ENCODE measurements at places on chromosomes 2 and 18.
A peak's percentile ranks its signal among the peaks of the same experiment; 100 is the strongest.

- DNase-seq: no peak
These were observed 117.5 kb upstream of the CRIM1 start for GRCh38 chr2:36238106-36238505.

GRCh38 chr2:61045999-61046398 lies 19.7 kb upstream of the SANBR start:
- no peak for DNase-seq

DNA sequence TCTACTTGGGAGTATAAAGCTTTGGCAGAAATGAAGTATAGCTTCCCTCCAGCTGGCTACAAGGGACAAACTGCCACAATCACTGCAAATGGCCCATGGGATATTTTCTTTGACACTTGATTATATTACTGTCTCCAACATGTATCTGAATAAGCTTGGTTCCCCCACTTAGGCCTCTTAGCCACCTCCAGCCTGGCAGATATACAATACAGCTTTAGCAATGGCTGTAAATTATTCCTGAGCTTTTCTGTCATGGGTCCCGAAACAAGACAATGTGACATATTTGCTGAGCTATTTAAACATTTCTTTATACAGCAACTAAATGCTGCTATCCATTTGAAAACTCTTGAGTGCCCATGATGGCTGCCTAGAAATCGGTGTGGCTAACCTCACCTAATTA lies 406.2 kb downstream of the SUCLG1 start:
- no peak for DNase-seq

DNA sequence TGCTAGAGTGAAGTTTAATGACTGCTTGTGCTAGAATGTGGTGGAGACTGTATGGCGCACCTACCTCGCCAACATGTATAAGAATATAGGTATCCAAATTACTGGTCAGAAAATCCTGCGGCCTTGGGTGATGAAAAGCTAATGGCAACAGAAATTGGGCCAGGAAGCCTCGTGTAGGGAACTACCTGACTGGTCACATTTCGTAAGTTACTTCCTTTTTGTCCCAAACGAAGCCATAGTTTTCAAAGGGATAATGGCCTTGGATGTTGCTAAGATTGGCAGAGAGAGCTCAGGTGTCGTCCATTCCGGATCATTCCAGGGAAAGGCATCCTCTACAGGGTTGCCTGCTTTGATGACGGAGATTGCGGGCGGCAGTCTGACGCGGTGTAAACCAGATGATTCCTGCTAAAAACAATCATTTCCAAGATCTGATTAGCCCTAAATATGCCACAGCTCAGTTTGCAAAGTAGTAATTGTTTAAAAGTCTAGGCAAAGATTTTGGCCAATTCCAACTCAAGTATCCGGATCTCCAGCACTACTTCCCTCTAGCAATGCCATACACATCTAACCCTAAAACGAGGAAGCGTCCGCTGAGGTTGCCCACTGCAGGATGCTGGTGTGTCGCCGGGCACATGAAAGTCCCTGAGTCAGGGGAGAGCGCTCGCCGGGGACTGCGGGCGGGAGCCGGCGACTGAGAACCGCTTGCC lies 708 bp upstream of the MALT1 start:
- no peak for DNase-seq

DNA sequence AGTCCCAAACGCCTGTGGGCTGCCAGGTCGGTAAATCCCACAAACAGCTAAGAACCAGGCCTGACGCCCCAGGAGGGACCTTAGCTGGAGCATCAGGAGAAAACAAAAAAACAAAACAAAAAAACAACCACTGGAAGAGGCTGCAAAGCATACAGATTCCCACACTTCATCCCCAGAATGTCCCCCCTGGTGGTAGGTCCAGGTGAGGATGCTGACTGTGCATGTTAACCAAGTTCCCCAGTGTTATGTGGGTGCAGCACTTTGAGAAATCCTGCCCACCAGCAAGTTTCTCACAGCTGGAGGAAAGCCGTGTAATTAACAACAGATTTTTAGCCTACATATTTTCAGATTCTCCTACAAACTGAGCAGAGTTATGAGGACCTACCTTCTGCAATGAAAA lies 15.1 kb downstream of the ST3GAL5 start:
- DNase-seq: no peak

DNA sequence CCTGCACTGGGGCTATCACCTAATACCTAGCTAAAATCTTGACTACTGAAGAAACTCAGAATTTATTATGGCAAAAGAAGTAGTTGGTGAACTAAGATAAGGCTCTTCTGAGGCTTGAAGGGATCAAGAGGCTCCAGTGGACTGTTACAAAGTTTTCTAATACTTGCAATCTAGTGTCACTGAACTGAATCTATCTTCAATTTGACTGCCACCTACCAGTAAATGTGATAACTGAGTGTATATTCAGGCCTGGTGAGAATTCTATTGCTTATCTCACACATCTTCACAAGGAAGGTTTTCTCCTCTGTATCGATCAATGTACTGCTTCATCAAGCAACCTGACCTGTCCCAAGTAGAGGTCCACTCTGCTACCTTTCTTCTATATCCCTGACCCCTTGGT lies 40.8 kb downstream of the DARS1 start:
- DNase-seq: no peak

GRCh38 chr2:64404743-64405142 lies 49.2 kb upstream of the LGALSL start:
- DNase-seq: no peak

GRCh38 chr2:168320267-168320666 lies 72.9 kb upstream of the STK39 start:
- no peak for DNase-seq

DNA sequence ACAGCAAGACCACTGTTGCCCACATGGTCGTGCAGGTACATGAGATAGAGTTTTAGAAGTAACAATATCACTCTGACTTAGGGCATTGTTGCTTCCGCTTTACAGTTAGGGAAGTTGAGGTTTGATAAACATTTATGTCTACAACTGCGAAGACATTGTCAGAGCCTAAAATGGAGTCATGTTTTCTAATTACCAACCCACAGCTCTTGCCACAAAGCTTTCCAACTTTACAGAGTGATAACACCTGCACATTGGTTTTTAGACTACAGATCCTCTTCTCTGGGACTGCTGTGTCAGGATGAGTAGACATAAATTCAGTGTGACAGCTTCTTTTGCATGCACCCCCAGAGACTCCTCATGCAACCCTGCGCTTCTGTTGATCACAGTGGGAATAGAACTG lies 119.0 kb downstream of the FEZ2 start:
- DNase-seq: no peak

GRCh38 chr18:36058674-36059073 lies 8.7 kb downstream of the RPRD1A start:
- no peak for DNase-seq

GRCh38 chr2:235347691-235348090 lies 146.2 kb upstream of the AGAP1 start:
- no peak for DNase-seq

DNA sequence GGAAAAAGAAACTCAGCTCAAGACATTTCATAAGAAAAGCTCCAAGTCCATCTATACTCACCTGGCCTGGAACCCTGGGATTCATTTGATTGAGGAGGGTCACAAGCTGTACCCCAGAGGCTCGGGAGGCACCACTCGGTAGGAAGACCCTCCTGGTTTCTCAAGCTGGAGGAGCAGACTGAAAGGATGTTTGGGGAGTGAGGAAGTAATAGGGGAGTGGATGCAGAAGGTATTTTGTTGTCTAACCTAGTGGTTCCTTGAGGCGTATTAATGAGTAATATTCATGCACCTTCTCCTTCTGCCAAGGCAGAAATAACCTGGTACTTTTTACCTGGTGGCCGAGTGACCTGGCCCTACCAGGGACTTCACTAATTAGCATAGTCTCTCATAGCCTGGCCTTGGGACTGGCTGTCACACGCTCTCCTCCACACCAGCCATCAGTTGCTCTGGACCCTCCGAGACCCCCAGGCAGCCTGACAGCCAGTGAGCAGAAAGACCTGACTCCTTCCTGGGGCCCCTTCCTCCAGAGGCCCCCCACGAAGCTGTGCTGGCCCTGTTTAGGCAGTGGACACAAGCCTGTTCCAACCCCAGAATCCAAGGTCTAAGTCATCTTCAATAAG lies 161.4 kb downstream of the BCL2 start:
- peak; percentile 34 for DNase-seq

DNA sequence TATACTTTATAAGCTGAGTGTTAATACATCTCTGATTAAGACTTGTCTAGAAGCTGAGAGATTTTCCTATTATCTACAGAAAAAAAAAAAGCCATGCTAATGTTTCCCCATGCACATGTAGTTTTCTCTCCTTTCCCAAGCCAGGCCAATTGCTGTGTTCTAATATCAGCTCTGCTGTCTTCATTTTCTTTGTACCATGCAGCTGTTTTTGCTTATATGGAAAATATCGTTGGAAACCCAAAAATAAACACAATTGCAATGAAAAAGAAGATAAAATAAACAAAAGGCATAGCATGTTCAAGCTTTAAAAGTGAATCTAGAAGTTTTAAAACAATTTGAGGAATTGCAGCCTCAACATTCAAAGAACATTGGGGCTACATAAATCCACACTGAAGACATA lies 817.4 kb upstream of the ACVR2A start:
- no peak for DNase-seq

DNA sequence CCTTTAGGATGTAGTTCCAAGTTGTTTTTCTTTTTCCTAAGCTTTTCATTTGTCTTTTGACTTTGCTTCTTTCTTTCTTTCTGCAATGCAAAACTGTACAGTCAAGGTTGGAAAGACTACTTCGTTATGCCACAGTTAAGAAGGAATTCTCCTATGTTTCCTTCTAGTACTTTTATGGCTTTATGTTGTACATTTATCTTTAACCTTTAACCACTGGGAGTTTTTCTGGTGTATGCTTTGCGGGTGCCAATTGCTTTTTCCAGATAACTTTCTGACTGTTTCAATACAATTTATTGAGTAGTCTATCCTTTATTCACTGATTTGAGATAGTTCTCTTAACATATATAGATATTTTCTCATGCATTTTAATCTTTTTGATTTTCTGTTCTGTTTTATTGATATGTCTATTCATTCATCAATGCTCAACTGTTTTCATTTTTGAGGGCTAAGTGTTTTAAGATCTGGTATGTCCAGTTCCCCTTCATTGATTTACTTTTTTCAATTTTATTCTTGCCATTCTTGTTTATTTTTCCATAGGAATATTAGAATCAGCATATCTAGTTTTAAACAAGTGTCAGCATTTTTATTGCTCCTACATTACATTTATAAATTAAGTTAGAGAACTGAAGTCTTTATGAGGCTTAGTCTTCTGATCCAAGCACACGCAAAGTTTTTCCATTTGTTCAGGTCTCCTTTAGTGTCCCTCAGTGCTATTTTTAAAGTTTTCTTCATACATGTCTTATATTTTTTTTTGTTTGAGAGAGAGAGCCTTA lies 49.9 kb upstream of the COX7A2L start:
- DNase-seq: no peak

DNA sequence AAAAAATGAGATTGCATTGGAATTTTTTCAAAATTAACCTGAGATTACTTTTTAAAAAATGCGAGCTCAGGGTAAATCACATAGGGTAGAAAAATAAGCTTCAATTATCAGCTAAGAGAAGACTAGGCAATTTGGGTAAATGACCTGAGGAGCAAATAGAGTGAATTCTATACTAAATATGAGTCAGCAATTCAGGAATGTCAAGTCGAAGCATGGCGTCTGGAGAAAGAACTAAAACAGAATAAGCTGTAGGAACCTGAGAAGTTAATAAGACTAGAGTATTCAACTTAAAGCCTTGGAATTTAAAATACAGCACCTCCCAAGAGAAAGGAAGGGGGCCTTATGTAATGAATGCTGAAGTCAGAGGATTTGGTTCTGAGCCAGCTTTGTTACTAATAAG lies 487.0 kb downstream of the SUCLG1 start:
- DNase-seq: no peak

DNA sequence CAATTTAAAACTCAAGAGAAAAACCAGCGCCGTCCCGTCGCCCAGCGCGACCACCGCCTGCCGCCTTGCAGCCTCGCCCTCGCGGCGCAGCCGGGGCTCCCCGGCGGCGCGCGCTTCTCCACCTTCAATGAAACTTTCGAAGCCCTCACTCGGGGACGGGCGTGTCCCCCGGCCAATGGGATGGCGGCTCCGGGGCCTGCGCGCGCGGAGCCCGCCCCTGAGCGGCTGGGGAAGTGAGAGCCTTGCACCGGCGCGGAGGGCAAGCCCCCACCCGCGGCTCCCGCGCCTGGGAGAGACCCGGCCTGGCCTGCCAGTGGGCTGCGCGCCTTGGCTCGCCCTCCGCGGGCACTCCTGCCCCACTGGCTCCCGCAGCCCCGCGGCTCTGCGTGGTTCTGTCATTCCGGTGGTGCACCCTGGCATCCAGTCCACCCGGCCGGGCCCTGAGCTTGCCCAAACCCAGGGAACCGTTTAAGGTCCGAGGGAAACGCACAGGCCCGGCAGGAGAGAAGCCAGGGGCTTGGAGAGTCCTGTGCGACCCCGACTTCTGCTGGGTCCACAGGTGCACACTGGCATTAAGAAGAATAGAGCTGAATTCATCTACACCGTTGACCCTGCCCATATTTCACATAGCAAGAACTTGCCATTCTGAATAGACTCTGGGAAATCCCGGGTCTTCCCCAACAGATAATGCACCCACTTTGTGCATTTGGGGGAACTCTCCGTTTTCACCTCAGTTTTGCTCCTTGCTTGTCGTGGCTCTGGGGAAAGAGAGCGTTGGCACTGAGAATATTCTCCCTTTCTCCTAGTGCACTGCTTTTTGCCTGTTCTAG lies at the start of gene PIEZO2:
Gene PIEZO2 (minus strand): TSS at position 129 of the 830 bp plus-strand sequence. CDS start 981 bp downstream, outside the sequence.
- DNase-seq: no peak

- no peak for DNase-seq
These were observed 4.3 kb downstream of the DBI start for GRCh38 chr2:119371111-119371510.

DNA sequence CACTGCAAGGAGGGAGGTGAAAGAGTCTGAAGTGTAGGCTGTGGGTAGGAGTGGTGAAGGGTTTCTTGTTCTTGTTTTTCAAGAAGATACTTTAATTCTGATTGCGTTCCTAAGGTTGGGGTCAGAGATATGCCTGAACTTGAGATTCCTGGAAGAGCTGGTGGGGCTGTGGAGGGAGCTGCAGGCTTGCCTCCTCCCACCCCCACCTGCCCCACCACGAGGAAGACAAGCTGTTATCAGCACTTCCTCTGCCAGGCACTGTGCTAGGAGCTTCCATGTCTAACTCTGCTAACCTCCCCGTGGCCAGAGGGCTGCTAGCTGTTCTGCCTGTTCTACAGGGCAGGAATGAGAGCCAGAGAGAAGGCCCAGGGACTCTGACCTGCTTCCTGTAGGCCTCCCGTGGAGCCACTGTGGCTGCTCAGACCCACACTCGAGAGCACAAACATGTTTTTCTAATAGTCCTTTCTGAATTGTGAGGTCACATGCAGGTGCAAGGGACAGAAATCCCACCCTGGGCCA lies 13.7 kb downstream of the ANKRD23 start:
- no peak for DNase-seq
